NCI-H510A treated with DMSO at 0.1 percent for 48 hours (cell line): ENCODE measurements at places on chromosomes 5 and 9.
A peak's percentile ranks its signal among the peaks of the same experiment; 100 is the strongest.

GRCh38 chr5:96742538-96742937 is 65.2 kb downstream of the ERAP1 start:
- DNase-seq, result no peak

DNA sequence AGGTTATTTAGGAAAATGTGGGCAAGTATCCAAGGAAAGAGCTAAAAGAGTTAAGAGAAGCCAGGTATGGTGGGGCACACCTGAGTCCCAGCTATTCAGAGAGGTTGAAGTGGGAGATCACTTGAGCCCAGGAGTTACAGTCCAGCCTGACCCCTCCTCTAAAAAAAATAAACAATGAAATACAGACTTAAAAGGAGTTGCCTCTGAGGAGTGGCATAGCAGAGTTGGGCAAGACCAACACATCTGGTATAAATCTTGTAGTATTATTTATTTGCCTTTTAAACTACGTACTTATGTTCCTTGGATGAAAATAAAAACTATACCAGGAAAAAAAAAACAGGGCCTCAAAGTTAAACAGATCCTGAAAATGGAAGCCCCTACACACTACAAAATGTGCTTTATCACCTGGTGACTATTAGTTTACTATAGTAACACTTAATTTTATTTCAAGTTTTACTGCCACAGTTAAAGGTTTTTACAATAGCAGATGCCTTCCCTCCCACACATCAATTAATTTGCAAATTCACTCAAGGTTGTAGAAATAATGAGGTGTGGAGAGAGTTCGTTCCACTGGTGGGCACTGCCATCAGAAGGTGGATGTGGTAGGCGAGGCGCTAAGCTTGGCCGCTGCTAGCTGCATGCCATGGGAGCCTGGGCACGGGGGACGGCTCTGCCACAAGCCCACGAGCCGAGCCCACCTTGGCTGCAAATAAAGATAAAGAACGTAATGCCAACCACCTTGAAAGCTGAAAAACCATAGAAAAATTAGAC is 48.0 kb downstream of the MED27 start:
- DNase-seq, result no peak

- no peak for DNase-seq
These were observed 51.4 kb upstream of the DAB2IP start for GRCh38 chr9:121599872-121600585.

- no peak for DNase-seq
These were observed 50.5 kb upstream of the FCN1 start for GRCh38 chr9:134968011-134968822.

- DNase-seq, result no peak
These were observed 56.8 kb downstream of the UGCG start for GRCh38 chr9:111953444-111953843.

GRCh38 chr5:98898743-98899142 is 30.1 kb downstream of the CHD1 start:
- DNase-seq, result no peak

DNA sequence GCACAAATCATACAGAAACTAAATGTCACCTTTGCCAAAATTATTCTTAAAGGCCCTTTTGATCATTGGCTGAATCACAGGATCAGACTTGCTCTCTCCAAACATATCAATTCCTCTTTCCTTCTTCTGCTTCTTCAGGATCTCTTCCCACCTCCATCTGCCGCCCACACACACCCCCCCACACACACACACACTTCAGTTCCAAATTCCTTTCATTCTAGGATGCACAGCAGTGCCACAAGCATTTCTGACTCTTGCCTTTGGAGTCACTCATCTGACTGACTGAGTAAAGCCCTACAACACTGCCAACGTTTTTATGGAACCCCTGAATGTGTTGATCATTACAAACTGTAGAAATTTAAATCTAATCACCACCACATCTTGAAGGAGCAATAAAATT is 22.9 kb downstream of the DNAH5 start:
- no peak for DNase-seq

DNA sequence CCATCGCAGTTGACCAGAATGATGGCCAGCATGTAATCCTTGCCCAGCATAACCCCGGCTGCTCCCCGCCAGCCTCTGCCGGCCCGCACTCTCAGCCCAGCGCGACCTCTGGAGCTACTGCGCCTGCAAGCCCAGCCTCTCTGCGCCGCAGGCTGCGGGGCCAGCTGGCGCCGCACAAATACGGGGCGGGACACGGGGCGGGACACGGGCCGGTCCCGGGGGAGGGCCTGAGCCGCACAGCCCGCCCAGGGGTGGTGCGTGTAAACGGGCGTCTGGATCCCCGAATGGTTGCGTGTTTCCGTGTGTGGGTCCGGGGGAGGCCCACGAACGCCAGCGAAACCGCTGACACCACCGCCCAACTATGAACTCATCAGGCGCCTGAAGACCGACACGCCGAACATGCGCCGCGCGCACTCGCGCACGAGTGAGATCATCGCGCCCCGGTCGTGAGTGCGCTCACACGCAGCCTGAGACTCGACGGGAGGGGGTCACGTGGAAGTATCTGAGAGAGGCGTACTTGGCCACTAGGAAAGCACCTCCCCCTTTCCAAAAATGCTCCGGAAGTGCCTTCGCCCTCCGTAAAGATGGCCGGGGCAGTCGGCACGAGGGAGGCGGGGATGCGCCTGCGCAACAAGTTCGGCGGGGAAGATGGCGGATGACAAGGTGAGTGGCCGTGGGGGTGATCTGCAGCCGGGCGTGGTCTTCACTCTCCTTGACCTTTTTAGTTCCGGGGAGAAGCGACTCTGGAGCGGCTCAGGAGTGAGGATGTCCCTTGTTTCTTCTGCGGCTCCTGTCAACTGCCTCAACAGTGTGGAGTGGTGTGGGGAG is at the start of the genes APBB3 and SLC35A4:
APBB3 (minus strand) TSS at position 403 of the 828 bp plus-strand sequence; CDS start at position 50, 353 bp downstream.
SLC35A4 (plus strand) TSS at position 633 of the 828 bp plus-strand sequence. CDS start 2,342 bp downstream, outside the sequence.
- peak; percentile 78 for DNase-seq

- DNase-seq, result no peak
These were observed 239.3 kb upstream of the PRDM9 start for GRCh38 chr5:23268136-23268535.

DNA sequence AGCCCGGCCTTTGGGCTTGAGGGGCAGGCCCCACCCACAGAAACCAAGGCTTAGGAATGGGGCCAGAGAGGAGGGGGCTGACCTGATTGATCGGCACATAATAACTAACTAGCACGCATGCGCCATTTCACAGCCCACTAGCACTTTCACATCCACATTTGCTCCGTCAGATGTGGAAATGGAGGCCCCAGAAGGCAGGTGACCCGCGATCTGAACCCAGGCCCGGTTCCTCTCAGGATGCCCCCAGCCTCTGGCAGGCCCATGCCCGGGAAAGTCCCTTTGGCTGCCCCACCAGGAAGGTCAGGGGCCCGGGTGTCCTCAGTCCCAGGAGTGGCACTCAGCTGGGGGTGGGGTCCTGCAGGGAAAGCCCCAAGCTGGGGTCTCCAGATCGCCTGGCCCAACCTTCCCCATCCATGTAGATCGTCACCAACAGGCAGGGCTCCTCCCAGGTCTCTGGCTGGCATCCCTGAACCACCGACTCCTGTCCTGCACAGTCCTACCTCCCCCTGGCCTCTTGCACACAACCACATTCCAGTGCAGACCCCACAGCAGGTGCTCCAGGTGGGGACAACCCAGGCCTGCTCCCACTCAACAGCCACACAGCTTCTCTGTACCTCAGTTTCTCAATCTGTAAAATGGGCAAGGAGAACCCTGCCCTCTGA is 46.7 kb downstream of the VAV2 start:
- no peak for DNase-seq

- DNase-seq, result no peak
These were observed 252.8 kb downstream of the CAAP1 start for GRCh38 chr9:26639761-26640160.

GRCh38 chr5:50853151-50853550 is 186.7 kb downstream of the PARP8 start:
- DNase-seq, result no peak

DNA sequence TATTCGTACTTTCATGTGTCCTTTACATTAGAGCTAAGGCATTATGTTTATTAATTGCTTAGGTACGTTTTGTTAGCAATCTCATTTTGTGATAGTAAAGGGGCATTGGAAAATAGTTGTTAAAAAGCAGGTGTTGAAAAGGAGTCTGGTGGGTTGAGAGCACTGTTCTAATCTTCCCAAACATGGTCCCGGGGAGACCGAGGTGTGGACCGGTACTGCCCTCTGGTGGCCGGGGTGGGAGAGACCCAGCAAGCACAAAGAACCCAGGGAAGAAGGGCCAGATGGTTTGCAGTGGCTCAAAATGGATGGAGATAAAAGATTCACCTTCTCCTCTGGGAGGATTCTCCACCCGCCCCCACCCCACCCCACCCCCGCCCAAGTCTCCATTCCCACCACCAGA is 26.1 kb downstream of the IDNK start:
- DNase-seq, result peak; percentile 63

DNA sequence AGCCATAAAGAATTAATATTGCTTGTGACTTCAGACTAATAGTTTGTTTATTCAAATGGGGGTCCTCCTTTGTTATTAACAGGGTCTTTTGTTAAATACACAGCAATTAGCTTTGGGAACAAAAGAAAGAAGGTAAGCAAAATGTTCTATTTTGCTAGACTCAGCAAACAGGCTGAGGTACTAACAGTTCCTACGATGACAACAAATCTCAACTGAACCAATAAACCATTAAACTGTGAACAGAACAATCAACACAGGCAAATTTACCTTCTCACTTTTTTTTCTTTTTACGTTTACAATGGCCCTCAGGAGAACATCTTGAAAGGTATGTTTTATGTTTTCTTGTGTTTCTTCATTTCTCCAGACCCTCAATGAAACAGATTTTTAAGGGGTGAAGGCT is 207.2 kb downstream of the NFIB start:
- DNase-seq, result no peak

- no peak for DNase-seq
These were observed 26.6 kb downstream of the WNT8A start for GRCh38 chr5:138110266-138110963.

- no peak for DNase-seq
These were observed 80.7 kb downstream of the MVB12B start for GRCh38 chr9:126407114-126407870.

- DNase-seq, result no peak
These were observed 116.5 kb downstream of the PIK3R1 start for GRCh38 chr5:68332080-68332451.

DNA sequence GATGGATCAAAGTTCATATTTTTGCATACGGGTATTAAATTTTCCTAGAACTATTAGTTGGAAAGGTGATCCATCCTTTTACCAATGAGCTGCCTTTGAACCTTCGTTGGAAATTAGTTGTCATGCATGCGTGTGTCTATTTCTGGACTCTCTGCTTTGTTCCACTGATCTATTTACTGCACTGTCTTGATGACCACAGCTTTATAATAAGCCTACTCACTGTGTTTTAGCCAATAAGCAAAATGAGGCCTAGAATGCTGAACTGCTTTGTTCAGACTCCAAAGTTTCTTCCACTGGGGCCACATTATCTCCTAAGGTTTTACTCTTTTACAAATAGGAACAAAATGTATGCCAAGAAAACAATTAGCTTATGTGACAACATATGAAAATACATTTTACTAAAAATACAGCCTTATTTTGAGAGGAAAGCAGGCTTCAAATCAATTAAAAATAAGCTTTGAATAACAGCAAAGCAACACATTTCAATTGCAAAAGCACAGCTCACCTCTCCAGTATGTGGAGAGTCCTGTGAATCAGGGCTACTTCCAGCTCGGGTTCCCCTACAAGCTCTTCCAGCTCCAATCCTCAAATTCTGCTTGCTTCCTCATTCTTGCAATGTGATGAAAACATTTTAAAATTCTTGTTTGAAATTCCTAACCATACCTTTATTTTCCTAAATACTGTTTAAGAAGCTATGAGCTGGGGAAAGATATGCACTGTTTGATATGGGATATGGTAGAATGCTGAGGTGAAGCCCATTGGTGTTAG is 72.0 kb downstream of the RETREG1 start:
- DNase-seq, result no peak

DNA sequence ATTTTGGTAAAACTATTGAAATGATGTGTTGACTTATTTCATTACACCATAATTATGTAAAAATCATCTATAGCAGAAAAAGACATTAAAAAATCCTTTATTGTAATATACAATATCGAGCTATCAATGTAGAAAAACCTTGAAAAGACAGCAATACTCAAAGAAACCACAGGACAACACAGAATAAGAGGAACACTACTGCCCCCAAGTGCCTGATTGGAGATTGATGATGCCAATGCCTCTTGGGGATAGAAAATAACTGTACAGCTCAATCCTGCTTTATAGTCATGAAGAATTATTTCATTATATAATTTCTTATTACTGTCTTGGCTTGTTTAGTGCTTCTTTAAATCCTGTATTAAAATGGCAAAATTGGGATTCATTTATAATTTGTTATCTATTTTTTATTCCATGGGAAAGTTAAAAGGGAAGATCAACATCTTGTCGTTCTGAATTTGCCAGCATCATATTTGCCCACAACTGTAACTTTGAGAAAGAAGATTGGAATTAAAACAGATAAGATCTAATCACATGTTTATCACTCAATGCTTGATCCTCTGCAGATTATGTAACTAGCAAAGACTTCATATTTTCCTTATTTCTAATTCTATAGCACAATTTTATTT is 337.5 kb downstream of the CDH9 start:
- DNase-seq, result peak; percentile 63

DNA sequence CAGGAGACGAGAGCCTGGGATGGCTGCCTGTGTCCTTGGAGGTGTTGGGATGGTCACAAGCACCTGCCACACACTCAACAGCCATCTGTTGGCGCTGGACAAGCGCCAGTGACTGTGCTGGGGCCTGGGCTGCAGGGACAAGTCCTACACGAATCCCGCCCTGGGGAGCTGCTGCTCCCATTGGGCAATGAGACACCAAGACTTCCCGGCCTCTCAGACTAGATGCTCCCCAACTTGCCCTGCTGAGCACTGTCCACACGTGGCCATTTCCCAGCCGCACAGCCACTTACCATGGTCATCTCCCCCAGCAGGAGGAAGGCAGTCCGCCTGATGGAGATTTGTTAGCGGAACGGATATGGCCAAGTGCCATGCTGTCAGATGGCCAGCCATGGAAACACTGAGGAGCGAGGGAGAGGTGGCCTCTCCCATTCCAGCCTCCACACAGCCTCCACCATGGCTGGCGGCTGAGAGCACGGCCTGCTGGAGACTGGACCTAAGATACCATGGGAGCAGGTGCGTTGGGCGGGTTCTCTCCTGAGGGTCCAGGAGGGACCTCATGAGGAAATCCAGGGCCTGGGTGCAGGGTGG is 43.9 kb downstream of the PRRT1B start:
- DNase-seq, result no peak

DNA sequence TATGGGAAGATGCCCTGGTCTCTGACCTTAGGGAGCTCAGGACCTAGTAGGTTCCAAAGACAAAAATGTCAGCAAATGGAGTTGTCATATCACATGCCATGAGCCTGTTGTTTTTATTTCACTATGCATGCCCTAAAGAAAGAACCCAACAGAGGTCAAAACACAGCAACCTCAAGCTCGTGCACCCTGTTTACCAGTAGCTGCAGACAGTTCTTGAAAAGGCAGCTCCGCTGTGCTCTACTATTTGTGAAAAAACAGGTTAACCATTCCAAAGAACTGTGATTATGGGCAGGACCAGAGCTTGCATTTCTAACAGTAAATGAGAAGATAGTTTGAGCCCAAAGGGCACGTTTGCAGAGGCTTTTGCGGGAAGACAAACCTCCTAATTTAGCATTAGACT is 22.8 kb downstream of the ITK start:
- no peak for DNase-seq

GRCh38 chr5:135213027-135213386 is 179.0 kb upstream of the PITX1 start:
- DNase-seq, result no peak
